ENCODE measurements at places on chromosomes 7 and 10.

DNA sequence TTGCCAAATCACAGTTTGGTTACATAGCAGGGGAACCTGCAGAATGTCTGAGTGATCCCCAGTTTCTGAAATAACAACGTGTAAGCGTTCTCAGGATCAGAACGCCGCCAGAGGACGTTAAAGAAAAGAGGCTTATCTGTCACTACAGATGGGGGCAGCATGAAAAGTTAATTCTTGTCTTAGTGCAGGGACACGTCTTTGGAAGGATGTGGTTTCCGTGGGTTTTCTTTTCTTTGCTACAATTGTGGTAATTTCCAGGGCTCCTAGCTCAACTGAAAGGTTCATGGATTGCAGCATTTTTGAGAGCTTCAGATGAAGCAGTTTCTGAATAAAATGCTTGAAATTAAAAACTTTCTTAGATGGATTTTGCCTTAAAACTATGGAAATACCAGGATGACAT is 106.6 kb downstream of the PRKCQ start:
- peak; percentile 51 for DNase-seq

DNA sequence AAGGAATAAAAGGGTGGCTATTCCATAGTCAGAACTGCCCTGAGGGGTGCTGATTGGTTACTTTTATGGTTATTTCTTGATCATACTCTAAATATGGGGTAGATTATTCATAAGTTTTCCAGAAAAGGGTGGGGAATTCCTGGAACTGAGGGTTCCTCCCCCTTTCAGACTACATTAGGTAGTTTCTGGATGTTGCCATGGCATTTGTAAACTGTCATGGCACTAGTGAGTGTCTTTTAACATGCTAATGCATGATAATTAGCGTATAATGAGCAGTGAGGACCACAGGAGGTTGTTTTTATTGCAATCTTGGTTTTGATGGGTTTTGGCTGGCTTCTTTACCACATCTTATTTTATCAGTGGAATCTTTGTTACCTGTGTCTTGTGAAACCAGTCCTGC is 26.5 kb upstream of the POT1 start:
- no peak for DNase-seq

- DNase-seq: no peak
Observed at GRCh38 chr7:154383045-154383444, 330.8 kb downstream of the DPP6 start.

- DNase-seq: no peak
Observed at GRCh38 chr7:98877692-98878364, 504 bp upstream of the TRRAP start.

DNA sequence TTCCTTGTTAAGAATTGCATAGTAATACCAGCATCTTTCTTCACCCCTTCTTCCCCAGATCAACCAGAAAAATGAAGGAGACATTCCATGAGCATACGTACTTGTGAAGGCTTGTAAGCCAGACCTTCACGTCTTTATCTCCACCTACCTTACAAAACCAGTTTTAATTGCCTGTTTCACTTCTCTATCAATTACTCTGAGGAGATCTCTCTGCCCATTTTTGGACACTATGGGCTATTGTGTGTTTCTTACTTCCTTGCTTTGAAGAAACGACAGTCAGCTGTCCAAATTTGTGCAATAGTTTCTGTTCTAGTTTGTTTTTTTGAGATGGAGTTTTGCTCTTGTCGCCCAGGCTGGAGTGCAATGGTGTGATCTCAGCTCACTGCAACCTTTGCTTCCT is 349.7 kb upstream of the MBL2 start:
- no peak for DNase-seq

DNA sequence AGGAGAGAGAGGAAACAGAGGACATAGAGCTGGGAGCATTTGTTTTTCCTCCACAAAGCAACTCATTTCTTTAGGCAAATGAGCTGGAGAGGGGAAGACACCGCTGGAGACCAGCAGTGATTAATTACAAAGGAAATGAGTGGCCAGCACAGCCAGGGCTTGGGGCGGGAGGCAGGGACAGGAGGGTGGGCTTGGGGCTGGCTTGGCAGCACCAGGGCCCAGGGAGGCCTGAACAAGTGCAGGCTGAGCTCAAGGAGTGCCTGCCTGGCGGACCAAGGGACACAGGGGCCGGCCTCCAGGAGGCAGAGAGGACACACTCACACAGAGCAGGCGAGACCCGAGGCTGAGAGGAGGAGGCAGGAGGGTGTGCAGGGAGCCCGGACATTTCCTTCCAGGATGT is 149.0 kb upstream of the UNC5B start:
- DNase-seq: no peak

GRCh38 chr7:8384901-8385300 is 48.5 kb upstream of the NXPH1 start:
- DNase-seq: no peak

- no peak for DNase-seq
Observed at GRCh38 chr10:75395066-75395931, 6.3 kb downstream of the ZNF503 start.
